Fibroblast of skin of left biceps (primary cell): ENCODE measurements at places on chromosomes 16 and 17.

DNA sequence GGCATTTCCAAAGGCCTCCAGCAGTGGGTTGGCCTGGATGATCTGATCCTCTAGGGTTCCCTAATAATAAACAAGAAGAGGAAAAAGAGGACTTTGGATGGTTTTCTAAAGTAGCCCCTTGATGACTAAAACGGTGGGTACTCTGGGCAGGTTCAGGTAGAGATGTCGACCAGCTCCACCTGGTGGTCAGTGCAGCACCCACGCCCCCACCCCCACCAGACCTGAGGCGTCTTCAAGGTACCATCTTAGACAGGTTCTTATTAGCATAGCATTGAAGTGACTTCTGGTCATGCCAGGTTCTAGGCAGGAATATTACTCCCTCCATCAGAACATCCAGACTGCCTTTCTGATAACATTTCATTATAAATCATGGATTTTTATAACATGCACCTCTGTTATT lies 15.0 kb downstream of the MYH13 start:
- no peak for DNase-seq

DNA sequence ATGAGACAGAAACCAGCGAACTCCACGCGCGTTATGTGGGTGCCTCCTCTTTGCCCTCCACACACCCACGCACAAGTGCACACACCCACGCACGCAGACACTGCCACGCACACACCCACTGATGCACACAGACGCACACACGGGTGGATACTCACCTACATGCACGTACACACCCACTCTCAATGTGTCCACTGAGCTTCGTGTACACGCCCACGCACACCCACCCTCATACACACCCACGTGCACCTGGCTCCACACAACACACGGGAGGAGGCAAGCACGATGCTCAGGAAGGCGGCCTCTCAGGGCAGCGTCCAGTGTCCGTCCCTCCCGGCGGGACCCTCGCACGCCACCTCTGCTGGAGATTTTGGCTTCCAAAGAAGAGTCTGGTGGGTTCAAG lies 4.2 kb downstream of the RFNG start:
- no peak for DNase-seq

GRCh38 chr16:515175-515938 lies 12.2 kb upstream of the CAPN15 start:
- DNase-seq, result no peak

- DNase-seq, result no peak
Observed at GRCh38 chr16:81313701-81314602, 810 bp upstream of the GAN start.

DNA sequence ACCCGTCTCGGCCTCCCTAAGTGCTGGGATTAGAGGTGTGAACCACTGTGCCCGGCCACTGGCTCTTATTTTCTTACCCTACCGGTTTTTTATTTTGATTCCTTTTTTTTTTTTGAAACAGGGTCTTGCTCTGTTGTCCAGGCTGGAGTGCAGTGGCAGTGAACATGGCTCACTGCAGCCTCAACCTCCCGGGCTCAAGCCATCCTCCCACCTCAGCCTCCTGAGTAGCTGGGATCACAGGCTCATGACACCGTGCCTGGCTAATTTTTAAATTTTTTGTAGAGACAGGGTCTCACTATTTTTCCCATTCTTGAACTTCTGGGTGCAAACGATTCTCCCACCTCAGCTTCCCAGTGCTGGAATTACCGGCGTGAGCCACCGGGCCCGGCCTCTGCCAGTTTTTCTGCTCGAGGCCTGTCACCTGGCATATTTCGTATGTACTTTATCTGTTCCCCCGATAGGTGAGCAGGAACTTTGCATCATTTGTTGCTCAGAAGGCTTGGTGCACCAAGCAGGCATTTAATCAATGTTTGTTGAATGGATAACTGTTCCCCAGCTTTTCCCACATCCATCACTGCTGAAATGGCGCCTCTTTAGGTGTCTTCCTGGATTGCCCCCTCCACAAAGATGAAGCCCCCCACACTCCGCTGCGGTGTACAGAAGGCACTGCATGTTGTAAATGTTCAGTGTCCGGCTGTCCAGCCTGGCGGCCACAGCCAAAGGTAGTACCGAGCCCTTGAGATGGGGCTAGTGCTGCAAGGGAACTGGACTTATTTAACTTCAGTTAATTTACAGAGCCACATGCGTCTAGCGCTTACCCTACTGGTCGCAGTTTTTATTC lies 858 bp upstream of the TELO2 start:
- no peak for DNase-seq
